ENCODE measurements at places on chromosomes 4 and X. TPM values are rescaled to one million over a fixed set of nuclear protein-coding genes. Genes with fewer than 3 reads are reported as not detected.
A peak's percentile ranks its signal among the peaks of the same experiment; 100 is the strongest.

SSX4 gene
- total RNA-seq, result not detected

HTATSF1 gene
- 68.9 TPM for total RNA-seq

PACRGL gene
- 19.6 TPM for total RNA-seq

RASL11B gene
- total RNA-seq, result 0.32 TPM

CLDN22 gene
- not detected for total RNA-seq

UGT2B15 gene
- total RNA-seq, result not detected

STATH gene
- total RNA-seq, result not detected

RENBP gene
- 0.40 TPM for total RNA-seq

MAB21L2 gene
- total RNA-seq, result not detected

DRD5 gene
- not detected for total RNA-seq

GRCh38 chrX:39874202-39874816, 223.4 kb downstream of the BCOR start:
- no peak for DNase-seq

DNA sequence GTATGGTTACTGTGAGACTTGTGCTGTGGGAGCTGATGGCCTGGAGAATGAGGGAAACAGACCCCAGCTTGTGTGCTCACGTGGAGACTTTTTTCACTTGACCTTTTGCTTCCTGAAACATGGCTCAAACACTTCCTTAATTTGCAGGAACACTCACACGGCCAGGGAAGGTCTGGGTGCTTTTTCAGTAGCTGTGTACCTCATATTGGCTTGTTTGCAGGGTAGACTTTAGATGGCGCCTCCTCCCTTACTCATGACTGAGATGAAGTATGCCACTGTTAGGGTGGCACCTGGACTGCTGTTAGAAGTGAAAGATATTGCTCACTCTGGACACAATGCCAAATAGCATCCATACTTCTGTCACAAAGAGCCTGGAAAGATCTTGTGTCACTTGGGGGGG, 75.7 kb upstream of the WDR1 start:
- no peak for DNase-seq

DNA sequence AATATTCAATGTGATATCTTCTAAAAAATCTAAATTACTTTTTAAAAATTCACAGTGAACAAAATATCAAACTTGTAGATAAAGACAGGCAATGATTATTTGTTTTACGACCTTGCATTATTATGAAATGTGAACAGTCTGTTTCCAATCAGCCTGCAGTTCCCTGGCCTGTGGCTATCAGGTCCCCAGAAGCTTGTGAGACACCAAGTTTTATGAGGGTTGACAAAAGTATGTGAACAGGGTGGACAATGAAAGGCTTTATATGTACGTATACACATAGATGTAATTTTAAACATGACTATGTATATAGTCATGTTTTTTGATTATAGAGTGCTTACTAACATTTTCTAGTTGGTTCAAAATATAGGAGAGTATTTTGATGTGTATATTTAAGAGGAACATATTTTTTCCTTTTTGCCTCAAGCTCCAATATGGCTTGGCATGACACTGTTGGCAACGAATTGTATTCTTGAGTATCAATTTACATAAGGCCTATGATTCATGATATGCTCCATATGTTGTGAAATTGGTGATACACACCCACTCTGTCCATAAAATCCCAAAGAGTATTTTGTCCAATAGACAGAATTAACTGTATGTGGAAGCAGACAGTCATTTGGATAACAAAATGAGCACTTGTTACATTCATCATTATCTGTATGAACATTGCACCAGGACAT, 55.7 kb downstream of the BTC start:
- peak; percentile 43 for DNase-seq

DNA sequence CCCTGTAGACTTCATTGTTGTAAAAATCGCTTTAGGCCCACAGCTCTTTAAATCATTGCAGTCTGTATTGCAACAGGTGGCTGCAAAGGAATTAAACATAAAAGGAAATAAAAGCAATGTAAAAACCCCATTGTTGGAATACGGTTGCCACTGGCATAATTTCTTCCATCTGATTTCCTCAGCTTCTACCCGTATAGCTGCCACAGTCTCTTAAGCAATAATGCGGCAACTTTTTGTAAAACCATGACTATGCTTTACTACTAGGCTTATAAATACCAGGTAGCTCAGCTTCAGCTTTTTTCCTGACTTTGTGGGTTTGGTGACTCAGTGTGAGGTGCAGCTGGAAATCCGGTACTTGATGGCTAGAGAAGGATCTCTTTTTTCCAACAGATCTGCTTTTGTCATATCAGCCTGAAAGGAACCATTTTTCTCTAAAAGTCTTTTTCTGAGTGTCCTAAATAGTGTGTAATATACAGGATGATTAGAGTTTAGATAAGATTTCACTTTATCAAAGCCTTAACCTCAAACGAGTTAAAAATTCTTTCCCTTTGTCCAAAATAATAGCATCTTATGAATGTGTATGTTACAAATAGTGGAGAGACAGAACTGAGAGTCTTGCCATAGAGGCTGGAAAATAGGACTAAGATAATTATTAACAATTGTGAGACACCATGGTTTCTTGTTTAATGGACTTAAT, 268.0 kb downstream of the ADGRL3 start:
- DNase-seq, result peak; percentile 77

GRCh38 chrX:15014281-15014680, 141.1 kb downstream of the MOSPD2 start:
- no peak for DNase-seq

GRCh38 chr4:185532795-185533324, 2.4 kb downstream of the PDLIM3 start:
- peak; percentile 68 for DNase-seq

DNA sequence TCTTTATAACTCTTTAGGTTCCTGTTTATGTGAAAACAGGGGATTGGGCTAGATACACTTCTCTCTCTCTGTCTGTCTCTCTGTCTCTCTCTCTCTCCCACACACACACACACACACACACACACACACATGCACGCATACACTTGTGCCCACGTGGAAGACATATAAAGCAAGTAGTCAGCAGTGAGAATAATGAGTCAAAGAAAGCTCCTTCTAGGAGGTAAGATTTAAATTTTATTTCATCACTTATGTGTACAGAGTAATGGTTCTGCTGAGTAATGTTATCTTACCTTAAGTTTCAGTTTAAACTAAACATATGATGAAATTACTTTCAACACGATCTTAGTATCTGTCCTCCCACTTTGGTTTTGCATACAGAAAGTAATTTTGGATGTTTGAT, 243.0 kb upstream of the TEX13A start:
- no peak for DNase-seq

DNA sequence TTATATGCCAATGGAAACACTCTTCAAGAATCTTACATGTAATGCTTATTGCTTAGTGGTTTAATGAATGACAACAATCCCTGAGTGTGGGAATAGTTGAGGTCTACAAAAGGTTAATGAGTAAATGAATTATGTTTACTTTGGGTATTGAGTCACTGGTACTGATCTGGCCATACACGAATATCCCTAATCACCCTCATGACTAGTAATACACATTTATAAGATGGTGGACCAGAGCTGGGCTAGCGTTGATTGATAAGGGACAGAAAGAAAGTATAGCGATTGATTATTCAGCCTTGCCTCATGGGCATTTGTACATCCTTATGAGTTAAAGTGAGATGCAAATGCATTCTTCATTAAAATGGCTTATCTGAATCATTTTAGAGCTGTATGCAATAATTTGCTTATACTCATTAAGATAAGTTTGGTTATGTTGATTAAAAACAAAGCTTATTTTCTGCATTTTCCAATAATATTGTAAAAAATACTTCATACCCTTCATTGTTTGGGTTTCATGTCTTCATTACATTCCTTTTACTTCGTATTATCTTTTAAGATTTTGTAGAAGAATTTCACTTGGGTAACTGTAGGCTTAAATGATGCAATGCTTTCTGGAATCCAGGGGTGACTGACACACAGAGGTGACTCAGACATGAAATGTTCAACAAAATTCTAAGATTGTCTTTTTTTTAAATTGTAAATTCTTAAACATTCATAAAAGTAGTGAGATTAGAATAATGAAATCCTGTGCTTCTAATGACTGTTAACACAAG, 47.4 kb downstream of the FGF2 start:
- peak; percentile 80 for DNase-seq

GRCh38 chr4:37631551-37631950, 54.6 kb downstream of the RELL1 start:
- no peak for DNase-seq

GRCh38 chrX:28398342-28398741, 188.9 kb upstream of the IL1RAPL1 start:
- no peak for DNase-seq

- DNase-seq, result no peak
Observed at GRCh38 chrX:97326456-97326855, 442.7 kb downstream of the RPA4 start.

- no peak for DNase-seq
Observed at GRCh38 chr4:81573840-81574239, 102.1 kb upstream of the RASGEF1B start.

- DNase-seq, result no peak
Observed at GRCh38 chrX:48983081-48983480, 11.4 kb upstream of the KCND1 start.

- DNase-seq, result no peak
Observed at GRCh38 chrX:20267931-20268701, 1.4 kb upstream of the RPS6KA3 start.

- no peak for DNase-seq
Observed at GRCh38 chr4:145779319-145779801, 99.4 kb downstream of the C4orf51 start.

DNA sequence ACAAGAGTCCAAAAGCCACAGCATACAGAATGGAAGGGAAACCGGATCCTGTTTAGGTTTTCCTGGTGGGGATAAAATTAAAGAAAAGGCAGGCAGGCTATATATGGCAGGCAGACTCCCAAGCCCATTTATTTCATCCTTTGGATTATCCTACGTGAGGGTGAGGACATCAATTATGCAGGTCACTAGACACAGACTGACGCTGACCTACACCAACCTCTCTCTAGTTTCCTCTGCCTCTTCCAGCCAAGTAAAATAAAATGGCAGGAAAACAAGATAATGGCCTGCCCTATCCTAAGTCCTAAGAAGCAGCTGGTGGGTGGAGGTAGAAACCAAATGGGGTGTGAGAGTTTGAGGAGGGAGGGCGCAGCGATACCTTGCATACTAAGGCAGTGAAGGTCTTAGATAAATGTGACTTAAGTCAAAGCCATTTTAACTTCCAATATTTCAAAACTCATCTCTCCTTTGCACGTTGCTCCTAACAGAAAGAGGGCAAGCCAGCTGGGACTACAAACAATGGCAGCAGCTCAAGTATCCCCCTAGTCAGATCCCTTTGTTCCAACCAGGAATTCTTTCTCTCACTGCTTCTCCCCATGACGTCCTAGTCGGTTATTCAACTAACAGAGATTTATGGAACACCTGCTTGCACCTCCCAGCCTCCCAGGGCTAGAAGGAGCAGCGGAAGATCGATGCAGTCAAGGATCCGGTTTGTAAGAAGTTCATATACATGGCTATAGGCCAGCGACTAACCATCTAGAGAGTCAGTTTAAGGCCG, 72.8 kb downstream of the IRF2 start:
- DNase-seq, result no peak

DNA sequence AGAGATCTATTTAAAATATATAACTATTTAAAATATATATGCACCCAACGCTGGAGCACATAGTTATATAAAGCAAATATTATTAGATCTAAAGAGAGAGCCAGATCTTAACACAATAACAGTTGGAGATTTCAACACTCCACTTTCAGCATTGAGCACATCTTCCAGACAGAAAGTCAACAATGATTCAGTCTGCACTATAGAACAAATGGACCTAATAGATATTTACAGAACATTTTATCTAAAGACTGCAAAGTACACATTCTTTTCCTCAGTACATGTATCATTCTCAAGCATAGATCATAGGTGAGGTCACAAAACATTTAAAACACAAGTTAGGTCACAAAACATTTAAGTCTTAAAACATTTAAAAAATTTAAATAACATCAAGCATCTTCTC, 36.4 kb downstream of the NLRP2B start:
- DNase-seq, result no peak

Data from LHCN-M2 (cell line).